ENCODE measurements at places on chromosomes 3 and 15. TPM values are rescaled to one million over a fixed set of nuclear protein-coding genes. Genes with fewer than 3 reads are reported as not detected.

DNA sequence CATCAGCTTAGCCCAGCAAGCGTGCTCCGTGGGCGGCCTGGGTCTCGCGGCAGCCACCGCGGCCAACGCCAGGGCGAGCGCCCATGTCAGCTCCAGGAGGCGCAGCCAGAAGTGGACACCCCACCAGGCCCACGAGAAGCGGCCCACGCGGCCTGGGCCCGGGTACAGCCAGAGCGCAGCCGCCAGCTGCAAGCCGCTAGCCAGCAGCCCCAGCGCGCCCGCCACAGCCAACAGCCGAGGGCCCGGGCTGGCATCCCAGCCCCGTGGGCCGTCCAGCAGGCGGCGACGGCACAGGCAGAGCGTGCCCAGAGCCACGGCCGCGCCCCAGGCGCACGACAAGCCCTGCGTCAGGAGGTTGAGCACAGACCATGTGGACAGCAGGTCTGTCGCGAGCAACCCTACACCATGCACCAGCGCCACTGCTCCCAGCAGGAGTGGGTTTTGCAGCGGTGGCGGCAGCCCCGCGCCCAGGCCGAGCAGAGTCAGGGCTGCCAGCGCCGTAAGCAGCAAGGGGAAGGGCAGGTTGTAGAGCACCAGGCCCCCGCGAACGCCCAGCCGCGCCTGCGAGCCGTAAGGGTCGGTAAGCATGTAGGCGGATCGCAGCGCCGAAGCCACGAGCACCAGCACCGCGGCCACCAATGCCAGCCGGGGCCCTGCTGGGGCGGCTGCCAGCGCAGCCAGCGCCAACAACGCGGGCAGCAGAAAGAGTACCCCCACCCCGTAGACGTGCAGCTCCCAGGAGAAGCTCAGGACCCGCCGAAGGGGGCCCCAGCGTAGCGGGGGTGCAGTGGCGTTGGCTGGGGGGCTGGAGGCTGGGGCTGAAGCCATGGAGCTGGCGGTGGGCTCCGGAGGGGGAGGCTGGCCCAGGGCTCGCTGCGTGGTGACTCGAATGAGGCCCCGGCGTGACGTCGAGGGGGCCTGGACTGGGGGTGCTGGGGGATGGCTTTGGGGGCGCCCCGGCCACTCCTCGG, 4.9 kb downstream of the PRRT3 start:
- H3K27ac ChIP-seq, result peak overlapping the region; percentile 85
- H3K27me3 ChIP-seq, result no peaks in the 10 kb centered on the region
- DNase-seq, result peak; percentile 90
- peaks cover 22% of the 10 kb centered on the region for H3K4me1 ChIP-seq
- no peaks in the 10 kb centered on the region for H3K36me3 ChIP-seq

- H3K4me1 ChIP-seq, result peaks cover 86% of the 10 kb centered on the region
- no peak for DNase-seq
- H3K4me3 ChIP-seq, result no peak overlapping the region
- H3K27me3 ChIP-seq, result no peaks in the 10 kb centered on the region
Measured at GRCh38 chr15:73620078-73620477, 13.1 kb downstream of the NPTN start.

DNA sequence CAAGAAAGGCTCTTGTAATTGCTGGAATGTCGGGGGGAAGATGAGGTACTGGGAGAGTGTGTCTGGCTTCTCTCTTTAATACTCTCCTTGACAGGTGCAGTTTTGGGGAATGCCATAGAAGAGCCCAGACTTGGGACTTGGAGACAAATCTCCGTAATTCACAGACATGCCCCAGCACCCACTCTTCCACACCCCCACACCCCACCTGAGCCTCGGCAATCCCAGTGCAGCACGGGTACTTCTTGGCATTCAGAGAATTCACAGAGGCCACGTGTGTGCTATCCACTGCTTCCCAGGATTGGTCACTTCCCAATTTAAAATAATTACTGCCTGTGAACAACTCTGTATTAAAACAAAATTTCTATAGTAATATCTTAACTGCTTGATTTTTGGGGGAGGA, 43.9 kb downstream of the TRIM71 start:
- no peaks in the 10 kb centered on the region for H3K27me3 ChIP-seq
- H3K4me3 ChIP-seq, result no peak overlapping the region
- H3K36me3 ChIP-seq, result no peaks in the 10 kb centered on the region

DNA sequence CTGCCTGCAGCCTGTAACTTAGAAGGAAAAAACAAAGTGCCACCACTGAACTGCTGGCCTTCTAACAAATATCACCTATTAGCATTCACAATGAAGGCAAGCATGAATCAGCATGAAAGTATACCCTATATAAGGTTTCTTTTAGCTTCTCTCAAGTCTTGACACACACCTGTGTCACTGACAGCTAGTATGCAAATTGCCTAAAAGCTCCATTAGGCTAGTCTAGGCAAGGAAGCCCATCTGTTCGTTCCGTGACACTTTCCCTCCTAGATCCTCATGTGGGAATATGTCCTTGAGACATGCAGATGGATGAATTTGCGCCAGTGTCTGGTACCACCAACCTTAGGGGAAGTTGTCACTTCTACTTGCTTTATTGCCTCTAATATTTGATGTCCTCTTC, 129.3 kb downstream of the RBMS3 start:
- no peak for DNase-seq
- peaks cover 53% of the 10 kb centered on the region for H3K4me1 ChIP-seq
- H3K36me3 ChIP-seq, result peaks cover 5% of the 10 kb centered on the region
- no peak overlapping the region for H3K27ac ChIP-seq
- no peaks in the 10 kb centered on the region for H3K27me3 ChIP-seq

GRCh38 chr3:55175423-55175822, 247.6 kb upstream of the LRTM1 start:
- no peak overlapping the region for H3K4me3 ChIP-seq
- no peaks in the 10 kb centered on the region for H3K36me3 ChIP-seq
- peaks cover 4% of the 10 kb centered on the region for H3K27me3 ChIP-seq

- H3K4me3 ChIP-seq, result no peak overlapping the region
- peaks cover 23% of the 10 kb centered on the region for H3K27me3 ChIP-seq
- DNase-seq, result no peak
- no peaks in the 10 kb centered on the region for H3K36me3 ChIP-seq
- H3K4me1 ChIP-seq, result peaks cover 18% of the 10 kb centered on the region
Measured at GRCh38 chr15:69608661-69609060, 156.0 kb downstream of the RPLP1 start.

- peaks cover 76% of the 10 kb centered on the region for H3K27me3 ChIP-seq
- H3K4me1 ChIP-seq, result no peaks in the 10 kb centered on the region
- H3K36me3 ChIP-seq, result no peaks in the 10 kb centered on the region
Measured at GRCh38 chr15:65991721-65992483, 122.6 kb downstream of the RAB11A start.

DNA sequence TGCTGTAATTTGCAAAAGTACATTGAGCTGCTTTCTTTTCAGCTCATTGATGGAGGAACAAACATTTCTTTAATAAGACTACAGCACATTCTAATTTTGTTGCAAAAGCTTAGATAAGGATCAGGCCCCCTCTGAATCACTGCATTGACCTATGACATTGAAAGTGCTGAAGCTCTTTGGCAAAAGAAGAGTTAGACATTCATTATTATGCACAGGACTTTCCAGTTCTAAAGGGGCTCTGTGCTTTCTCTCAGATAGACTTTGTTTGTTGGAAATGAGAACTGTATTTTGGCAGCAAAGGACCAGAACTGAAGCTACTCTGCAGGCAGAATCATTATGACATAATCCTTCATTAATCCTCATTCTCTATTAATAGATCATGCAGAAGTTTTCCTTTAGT, 252.9 kb upstream of the SOX2 start:
- H3K27ac ChIP-seq, result no peak overlapping the region
- H3K4me3 ChIP-seq, result no peak overlapping the region
- no peaks in the 10 kb centered on the region for H3K27me3 ChIP-seq
- H3K36me3 ChIP-seq, result no peaks in the 10 kb centered on the region

The CNOT10 gene
- 58.0 TPM for total RNA-seq

The ADGRG7 gene
- total RNA-seq, result not detected

The GPR176 gene
- 31.2 TPM for total RNA-seq

The WDR93 gene
- not detected for total RNA-seq

The IQCH gene
- total RNA-seq, result 1.00 TPM

The RTP1 gene
- total RNA-seq, result not detected

The ILDR1 gene
- total RNA-seq, result not detected

The FILIP1L gene
- total RNA-seq, result 122 TPM
